ENCODE measurements at places on chromosomes 5 and 9.

DNA sequence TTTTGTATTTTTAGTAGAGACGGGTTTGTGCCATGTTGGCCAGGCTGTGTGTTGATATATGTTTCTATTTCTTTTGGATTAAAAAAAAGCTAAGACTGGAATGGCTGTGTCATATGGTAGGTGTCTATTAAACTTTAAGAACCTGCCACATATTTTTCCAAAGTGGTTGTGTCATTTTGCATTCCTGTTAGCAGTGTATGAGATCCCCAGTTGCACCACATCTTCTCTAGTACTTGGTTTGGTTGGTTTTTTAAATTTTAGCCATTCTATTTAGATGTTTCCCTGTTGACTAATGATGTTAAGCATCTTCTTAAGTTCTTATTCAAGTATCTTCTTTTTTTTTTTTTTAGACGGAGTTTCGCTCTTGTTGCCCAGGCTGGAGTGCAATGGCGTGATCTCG is 36.2 kb upstream of the MEGF9 start:
- no peak for DNase-seq

DNA sequence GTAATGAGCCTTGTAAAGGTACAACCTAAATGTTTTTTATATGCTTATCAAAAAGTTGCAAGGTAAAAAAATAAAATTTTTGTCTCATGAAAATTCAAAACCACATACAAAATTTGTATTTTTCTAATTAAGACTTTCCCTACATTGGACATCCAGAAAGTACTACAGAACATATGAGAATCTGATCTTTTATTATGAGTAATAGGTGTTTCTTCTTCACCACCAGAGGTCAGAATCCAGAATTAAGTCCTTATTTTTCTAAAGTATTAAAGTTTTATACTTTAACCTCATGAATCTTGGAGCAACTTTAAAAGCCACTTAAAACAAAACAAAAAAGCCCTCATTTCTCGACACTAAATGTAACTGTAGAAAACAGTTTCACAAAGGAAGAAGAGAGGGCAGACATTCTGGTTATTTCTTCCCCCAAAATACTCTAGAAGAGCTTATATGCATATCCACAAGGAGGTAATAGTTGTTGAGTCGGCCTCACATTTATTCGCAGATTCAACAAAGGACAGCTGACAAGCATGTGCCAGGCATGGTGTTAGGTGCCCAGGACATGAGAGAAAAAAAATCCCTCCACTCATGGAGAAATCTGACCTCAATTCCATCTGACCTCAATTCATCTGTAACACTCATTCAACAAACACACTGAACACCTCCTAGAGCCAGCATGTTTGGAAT is 69.3 kb downstream of the MLLT3 start:
- DNase-seq: no peak

GRCh38 chr9:27625751-27626150 is 52.5 kb upstream of the C9orf72 start:
- DNase-seq: no peak

DNA sequence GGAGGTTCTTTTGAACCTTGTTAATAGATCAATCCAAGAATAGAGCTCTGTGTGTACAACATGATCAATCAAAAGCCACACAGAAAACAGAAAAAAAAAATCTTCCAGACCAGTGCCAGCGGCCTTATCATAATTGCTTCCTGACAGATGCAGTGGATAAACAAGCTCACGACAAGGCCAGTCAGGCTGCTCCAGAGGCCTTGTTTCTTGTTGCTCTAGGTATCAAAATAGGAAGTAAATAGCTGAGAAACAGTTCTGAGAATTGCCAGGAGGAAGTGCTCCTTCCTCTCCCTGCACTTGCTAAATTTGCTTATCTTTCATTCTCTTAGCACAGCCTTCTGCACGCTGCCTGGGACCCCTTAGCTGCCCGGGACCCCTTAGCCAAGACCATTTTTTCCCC is 199.0 kb upstream of the TARS1 start:
- DNase-seq: no peak

GRCh38 chr5:58786035-58786434 is 203.2 kb downstream of the RAB3C start:
- DNase-seq: no peak

Data from foreskin melanocyte (primary cell).